ENCODE measurements at places on chromosomes 16 and 17. TPM values are rescaled to one million over a fixed set of nuclear protein-coding genes. Genes with fewer than 3 reads are reported as not detected.

GRCh38 chr17:21131137-21131536 is 4.4 kb downstream of the DHRS7B start:
- H3K4me3 ChIP-seq: no peak overlapping the region
- no peaks in the 10 kb centered on the region for H3K27me3 ChIP-seq
- no peaks in the 10 kb centered on the region for H3K4me1 ChIP-seq
- no peak overlapping the region for H3K27ac ChIP-seq
- DNase-seq: no peak

DNA sequence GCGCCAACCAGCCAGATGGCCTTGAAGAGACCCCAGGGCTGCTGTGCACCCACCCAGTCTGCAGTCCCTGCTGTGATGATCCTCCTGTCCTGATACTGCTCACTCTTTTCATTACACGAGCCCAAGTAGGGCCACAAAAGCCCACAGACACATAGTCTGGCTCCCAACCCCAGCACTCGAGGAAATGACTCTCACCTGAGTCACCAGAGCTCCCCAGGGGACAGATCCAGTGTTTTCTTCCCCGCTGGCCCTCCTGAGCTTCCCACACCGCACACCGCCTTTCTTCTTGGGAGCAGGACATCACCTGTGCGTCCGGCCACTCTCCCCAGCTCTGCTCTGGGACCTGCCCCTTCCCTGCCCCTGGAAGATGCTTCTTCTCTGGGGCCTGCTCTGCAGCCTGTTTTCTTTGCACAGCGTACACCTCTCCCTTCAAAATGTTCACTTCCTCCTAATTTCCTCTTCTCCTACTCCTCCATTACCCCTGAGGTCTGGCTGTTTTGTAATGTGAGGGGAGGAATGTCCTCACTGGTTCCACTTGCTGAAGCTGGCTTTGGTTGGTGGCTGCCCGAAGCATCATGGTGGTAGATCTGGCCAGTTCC is 2.0 kb upstream of the SCN4A start:
- no peak for DNase-seq
- H3K4me3 ChIP-seq: no peak overlapping the region
- no peaks in the 10 kb centered on the region for H3K36me3 ChIP-seq
- no peaks in the 10 kb centered on the region for H3K27me3 ChIP-seq

GRCh38 chr17:7927596-7927995 is 2.1 kb downstream of the KCNAB3 start:
- H3K27me3 ChIP-seq: peaks cover 54% of the 10 kb centered on the region
- no peak overlapping the region for H3K27ac ChIP-seq
- H3K4me1 ChIP-seq: peaks cover 8% of the 10 kb centered on the region
- no peak for DNase-seq

Gene CDRT4
- total RNA-seq: 2.6 TPM

Gene CCDC144A
- total RNA-seq: 1.7 TPM

DNA sequence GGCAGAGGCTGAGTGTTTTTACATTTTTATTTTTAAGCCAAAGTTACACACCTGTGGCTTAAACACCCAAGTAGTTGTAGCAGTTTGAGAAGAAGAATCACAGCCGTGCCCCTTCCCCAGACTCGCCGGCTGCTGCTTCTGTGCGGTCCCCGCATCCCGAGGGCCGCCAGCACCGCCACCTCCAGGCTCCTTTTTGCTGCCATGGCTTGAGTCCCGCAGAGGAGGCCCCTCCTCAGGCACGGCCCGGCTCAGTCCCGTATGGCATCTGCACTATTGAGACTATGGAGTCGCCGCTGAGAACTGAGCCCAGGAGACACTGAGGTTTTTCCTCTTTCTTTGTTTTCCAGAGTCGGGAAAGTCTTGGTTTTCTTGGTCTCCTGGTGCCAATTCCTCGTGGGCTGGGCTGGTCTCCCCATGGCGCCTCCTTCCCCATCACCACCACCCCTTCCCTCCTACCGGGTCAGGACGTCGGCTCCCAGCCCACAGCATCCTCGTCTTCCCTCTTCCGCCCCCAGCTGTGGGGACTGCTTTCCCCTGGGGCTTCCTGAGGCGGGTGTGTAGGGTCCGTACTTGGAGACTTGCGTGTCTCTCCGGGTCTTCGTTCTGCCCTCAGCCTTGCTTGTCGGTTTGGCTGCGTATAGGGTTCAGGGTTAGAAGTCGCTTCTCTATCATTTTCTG is 32.6 kb upstream of the CDH15 start:
- no peaks in the 10 kb centered on the region for H3K27me3 ChIP-seq
- H3K36me3 ChIP-seq: peaks cover 2% of the 10 kb centered on the region
- no peak overlapping the region for H3K27ac ChIP-seq
- H3K4me3 ChIP-seq: no peak overlapping the region

Gene PYY
- 0.42 TPM for total RNA-seq

DNA sequence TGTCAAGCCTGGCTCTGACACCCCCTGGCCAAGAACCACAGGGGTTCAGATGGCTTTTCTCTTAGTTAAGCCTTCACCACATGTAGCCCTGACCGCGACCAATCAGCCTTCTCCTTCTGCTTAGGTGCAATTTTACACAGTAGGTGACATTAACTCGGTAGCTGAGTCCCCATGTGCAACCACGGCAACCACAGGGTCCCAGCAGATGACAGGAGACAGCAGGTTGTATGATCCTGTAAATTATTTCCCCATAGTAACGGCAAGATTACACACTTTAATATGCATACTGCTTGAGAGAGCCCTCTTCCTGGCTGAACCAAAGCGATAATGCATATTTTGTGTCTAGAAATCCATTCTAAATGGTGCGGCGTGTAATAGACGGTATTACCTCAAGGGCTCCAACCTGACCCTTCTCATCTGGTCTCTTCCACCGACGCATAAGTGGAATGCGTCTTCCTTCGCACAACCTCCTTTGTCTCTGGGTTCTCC is 458.7 kb upstream of the ZFHX3 start:
- H3K4me1 ChIP-seq: no peaks in the 10 kb centered on the region
- H3K36me3 ChIP-seq: no peaks in the 10 kb centered on the region
- no peak overlapping the region for H3K4me3 ChIP-seq
- no peak overlapping the region for H3K27ac ChIP-seq
- DNase-seq: no peak

- H3K27ac ChIP-seq: no peak overlapping the region
- H3K36me3 ChIP-seq: no peaks in the 10 kb centered on the region
- no peaks in the 10 kb centered on the region for H3K4me1 ChIP-seq
- DNase-seq: peak; percentile 39
Observed at GRCh38 chr17:73998653-73999645, 204.5 kb upstream of the RPL38 start.

Gene ATP6V0D1
- total RNA-seq: 47.3 TPM

Gene SLC16A13
- 5.8 TPM for total RNA-seq

- no peaks in the 10 kb centered on the region for H3K36me3 ChIP-seq
- H3K4me3 ChIP-seq: no peak overlapping the region
- H3K27ac ChIP-seq: no peak overlapping the region
- H3K27me3 ChIP-seq: no peaks in the 10 kb centered on the region
- no peak for DNase-seq
- no peaks in the 10 kb centered on the region for H3K4me1 ChIP-seq
Observed at GRCh38 chr16:7344830-7345780, 12.5 kb downstream of the RBFOX1 start.

Gene OR1G1
- not detected for total RNA-seq

Gene PDE6G
- total RNA-seq: 6.4 TPM

- H3K27ac ChIP-seq: no peak overlapping the region
- H3K4me1 ChIP-seq: no peaks in the 10 kb centered on the region
- peak overlapping the region; percentile 27 for H3K4me3 ChIP-seq
- no peaks in the 10 kb centered on the region for H3K36me3 ChIP-seq
- DNase-seq: no peak
- H3K27me3 ChIP-seq: peaks cover 83% of the 10 kb centered on the region
Observed at GRCh38 chr17:49964769-49965523, 4.0 kb upstream of the DLX4 start.

GRCh38 chr17:1460233-1460632 is 4.2 kb upstream of the CRK start:
- no peaks in the 10 kb centered on the region for H3K36me3 ChIP-seq
- no peak for DNase-seq
- H3K27me3 ChIP-seq: no peaks in the 10 kb centered on the region
- H3K4me1 ChIP-seq: 0 out of 2 replicates have a peak, but pooled peaks cover 2% of the 10 kb centered on the region

DNA sequence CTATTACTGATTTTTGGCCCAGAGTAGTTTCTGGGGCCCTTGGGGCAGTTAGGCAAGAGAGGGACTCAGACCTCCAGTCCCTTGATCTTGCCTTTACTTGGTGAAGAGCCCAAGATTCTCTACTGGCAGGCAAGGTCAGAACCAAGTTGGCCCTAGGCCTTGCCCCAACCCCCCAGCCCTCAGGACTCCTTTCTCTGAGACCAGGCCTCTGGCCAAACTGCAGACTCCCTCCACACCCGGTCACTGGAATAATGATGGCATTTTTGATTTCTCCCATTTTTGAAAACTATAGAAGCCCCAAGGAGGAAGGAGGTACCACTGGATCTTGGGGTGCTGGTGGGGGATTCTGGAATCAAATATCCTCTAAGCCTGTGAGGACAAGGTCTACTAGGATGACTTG is 18.0 kb upstream of the HOXB9 start:
- H3K4me1 ChIP-seq: peaks cover 8% of the 10 kb centered on the region
- no peak overlapping the region for H3K4me3 ChIP-seq
- H3K27me3 ChIP-seq: peaks cover 95% of the 10 kb centered on the region

GRCh38 chr16:66878067-66878466 is 2.2 kb upstream of the PDP2 start:
- no peak for DNase-seq
- H3K36me3 ChIP-seq: no peaks in the 10 kb centered on the region
- H3K27me3 ChIP-seq: no peaks in the 10 kb centered on the region
- H3K4me3 ChIP-seq: no peak overlapping the region
- H3K27ac ChIP-seq: no peak overlapping the region

DNA sequence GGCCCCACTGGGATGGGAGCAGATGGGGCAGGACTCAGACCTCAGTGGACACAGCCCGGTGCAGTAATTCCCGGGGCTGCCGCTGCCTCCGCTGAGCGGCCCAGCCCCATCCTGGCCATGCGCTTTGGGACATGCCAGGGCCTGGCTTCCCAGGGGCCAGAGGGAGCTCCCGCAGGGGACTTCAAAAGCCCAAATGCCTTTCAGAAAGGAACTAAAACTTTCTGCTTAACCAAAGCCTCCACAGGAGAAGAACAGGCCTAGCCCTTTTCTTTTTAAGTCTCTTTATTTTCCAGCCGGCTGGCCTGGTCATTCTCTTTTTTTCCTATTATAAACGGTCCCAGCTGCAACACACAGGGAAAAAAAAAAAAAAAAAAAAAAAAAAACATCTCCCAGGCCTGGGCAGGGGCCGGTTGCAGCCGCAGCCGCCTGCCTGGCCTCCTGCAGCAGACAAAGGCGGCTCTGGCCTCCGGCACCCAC is 10.7 kb upstream of the ZNF423 start:
- H3K27ac ChIP-seq: no peak overlapping the region
- peaks cover 4% of the 10 kb centered on the region for H3K27me3 ChIP-seq
- peak; percentile 63 for DNase-seq
- H3K4me3 ChIP-seq: no peak overlapping the region
- no peaks in the 10 kb centered on the region for H3K36me3 ChIP-seq
- peaks cover 12% of the 10 kb centered on the region for H3K4me1 ChIP-seq

- no peak overlapping the region for H3K27ac ChIP-seq
- H3K36me3 ChIP-seq: no peaks in the 10 kb centered on the region
- no peak for DNase-seq
- no peaks in the 10 kb centered on the region for H3K27me3 ChIP-seq
Observed at GRCh38 chr17:40522961-40523310, 21.5 kb upstream of the TNS4 start.

DNA sequence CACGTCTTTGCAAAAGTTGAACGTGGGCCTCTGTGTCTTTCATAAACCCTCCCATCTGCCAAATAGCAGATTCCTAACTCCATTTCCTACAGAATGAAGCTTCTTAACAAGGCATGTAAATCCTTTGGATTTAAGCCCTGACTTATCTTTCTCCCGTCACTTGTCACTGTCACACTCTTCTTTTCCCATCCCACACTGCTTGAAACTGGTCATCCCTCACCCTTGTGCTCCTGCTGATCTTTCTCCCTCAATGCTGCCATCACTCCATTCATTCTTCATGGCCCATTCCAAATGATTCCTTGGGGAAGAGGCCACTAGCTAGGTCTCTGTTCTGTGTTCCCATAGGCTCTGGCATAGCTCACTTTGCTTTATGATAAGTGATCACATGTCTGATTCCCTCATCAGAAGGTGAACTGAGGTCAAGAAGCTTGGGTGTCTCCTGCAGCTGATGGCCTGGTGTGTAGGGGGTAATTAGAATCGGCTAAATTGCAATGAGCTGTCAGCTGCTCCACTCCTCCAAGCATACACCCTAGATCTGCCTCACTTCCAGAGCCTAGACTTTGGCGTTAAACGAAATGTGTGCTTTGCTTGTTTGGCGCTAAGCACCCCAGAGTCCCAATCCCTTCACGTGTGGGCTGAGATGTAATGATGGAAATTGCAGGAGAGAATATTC is 61.7 kb downstream of the PECAM1 start:
- no peak for DNase-seq
- H3K4me1 ChIP-seq: no peaks in the 10 kb centered on the region
- no peak overlapping the region for H3K4me3 ChIP-seq
- H3K27ac ChIP-seq: no peak overlapping the region
- no peaks in the 10 kb centered on the region for H3K27me3 ChIP-seq

GRCh38 chr16:379183-379960 is 2.4 kb downstream of the PGAP6 start:
- peaks cover 16% of the 10 kb centered on the region for H3K36me3 ChIP-seq
- peaks cover 19% of the 10 kb centered on the region for H3K4me1 ChIP-seq
- no peak overlapping the region for H3K27ac ChIP-seq

Gene PRSS33
- total RNA-seq: not detected

Gene MT1G
- 17.7 TPM for total RNA-seq

DNA sequence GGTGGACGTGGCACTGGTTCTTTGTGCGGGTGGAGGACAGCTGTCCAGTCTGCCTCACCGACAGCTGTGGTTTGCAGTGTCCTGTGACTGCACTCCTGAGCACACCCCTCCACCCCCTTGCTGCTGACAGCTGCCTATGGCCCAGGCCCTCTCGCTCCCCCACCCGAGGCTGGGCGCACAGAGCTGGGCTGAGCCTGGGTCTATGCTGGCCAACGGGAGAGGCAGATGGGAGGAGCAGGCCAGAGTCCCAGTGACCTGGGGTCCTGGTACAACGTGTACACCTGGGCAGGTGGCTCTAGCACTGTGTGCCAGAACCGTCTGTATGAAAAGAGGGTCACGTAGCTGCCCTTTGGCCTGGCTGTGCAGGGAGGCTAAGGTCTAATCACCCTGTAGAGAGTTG is 30.5 kb downstream of the BAIAP2 start:
- no peaks in the 10 kb centered on the region for H3K27me3 ChIP-seq
- no peak for DNase-seq
- H3K4me1 ChIP-seq: peaks cover 9% of the 10 kb centered on the region
- H3K36me3 ChIP-seq: no peaks in the 10 kb centered on the region
- H3K4me3 ChIP-seq: no peak overlapping the region

Gene KRTAP4-5
- not detected for total RNA-seq

All from H1 (cell line).